Activated T-cell treated with anti-CD3 and anti-CD28 coated beads, Interleukin-2, amount 50 U/mL, for 4 hours (primary cell): ENCODE measurements at places on chromosomes 1 and 21. TPM values are rescaled to one million over a fixed set of nuclear protein-coding genes. Genes with fewer than 3 reads are reported as not detected.

The OR2L5 gene
- not detected for total RNA-seq

The S100A1 gene
- total RNA-seq: not detected

- no peak for DNase-seq
These were observed 988.8 kb upstream of the B3GALT2 start for GRCh38 chr1:194175251-194175650.

- no peak for DNase-seq
These were observed 21.2 kb downstream of the CRNN start for GRCh38 chr1:152392909-152393308.

- DNase-seq: no peak
These were observed 34.5 kb upstream of the CSF3R start for GRCh38 chr1:36517011-36517771.

GRCh38 chr1:231176421-231176820 lies 14.6 kb downstream of the TRIM67 start:
- DNase-seq: no peak

- DNase-seq: no peak
These were observed 376.3 kb downstream of the AMY1C start for GRCh38 chr1:104125970-104126369.

DNA sequence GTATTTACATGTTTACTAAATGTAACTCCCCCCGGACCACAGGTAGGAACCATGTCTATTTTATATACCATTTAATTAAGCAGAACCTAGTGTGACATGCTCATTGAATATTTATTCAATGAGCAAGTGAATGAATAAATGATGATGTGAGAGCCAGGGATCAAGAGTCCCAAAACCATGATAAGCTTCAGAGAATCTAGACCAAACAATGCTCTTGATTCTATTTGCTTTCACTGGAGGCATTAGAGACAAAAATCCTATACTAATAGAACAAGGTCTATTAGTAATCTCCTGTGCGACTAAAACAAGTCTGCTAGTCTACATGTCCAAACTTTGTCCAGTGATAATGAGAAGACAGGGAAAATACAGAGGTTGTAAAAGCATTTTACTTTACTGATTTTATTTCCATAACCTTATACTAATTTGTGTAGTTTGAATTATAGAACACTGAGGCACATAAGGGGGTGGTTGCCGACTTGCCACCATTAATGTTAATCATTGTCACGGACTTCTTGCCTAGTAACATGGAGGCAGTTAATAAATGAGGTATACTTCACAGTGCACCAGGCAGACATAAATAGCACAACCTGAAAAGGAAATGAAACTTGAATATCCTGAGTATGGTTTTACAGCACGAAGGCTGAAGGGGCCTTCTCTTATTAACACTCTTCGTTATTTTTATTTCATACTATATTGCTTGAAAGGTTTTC lies 69.8 kb downstream of the TBX15 start:
- no peak for DNase-seq
